ENCODE measurements at places on chromosomes 16 and 17.

- H3K4me1 ChIP-seq: peaks cover 23% of the 10 kb centered on the region
- H3K27me3 ChIP-seq: no peaks in the 10 kb centered on the region
- no peak for DNase-seq
- H3K36me3 ChIP-seq: peaks cover 43% of the 10 kb centered on the region
- H3K4me3 ChIP-seq: no peak overlapping the region
These were observed 18.7 kb downstream of the USP36 start for GRCh38 chr17:78821961-78822360.

DNA sequence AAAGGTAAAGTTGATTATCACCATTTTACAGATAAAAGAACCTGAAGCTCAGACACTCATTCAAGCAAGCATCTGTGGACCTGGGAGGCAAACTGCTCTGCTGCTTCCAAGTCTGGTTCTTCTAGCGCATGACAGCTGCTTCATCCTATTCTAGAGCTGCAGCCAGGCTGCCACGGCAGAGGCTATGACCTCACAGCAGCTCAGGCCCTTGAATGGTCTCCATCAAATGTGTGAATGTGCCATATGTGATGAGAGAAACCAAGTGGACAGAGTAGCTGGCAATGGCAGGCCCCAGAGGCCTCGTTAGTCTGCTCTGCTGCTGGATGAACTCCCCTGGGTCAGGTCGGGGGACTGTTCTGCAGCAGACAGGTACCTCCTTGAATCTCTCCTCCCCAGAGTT, 30.7 kb upstream of the FOXJ1 start:
- H3K4me1 ChIP-seq: no peaks in the 10 kb centered on the region
- no peak overlapping the region for H3K4me3 ChIP-seq
- H3K27me3 ChIP-seq: no peaks in the 10 kb centered on the region
- H3K27ac ChIP-seq: no peak overlapping the region
- no peak for DNase-seq

GRCh38 chr16:11015076-11015475, 70.7 kb downstream of the CLEC16A start:
- H3K4me3 ChIP-seq: no peak overlapping the region
- DNase-seq: no peak
- peaks cover 7% of the 10 kb centered on the region for H3K4me1 ChIP-seq
- H3K27ac ChIP-seq: no peak overlapping the region

DNA sequence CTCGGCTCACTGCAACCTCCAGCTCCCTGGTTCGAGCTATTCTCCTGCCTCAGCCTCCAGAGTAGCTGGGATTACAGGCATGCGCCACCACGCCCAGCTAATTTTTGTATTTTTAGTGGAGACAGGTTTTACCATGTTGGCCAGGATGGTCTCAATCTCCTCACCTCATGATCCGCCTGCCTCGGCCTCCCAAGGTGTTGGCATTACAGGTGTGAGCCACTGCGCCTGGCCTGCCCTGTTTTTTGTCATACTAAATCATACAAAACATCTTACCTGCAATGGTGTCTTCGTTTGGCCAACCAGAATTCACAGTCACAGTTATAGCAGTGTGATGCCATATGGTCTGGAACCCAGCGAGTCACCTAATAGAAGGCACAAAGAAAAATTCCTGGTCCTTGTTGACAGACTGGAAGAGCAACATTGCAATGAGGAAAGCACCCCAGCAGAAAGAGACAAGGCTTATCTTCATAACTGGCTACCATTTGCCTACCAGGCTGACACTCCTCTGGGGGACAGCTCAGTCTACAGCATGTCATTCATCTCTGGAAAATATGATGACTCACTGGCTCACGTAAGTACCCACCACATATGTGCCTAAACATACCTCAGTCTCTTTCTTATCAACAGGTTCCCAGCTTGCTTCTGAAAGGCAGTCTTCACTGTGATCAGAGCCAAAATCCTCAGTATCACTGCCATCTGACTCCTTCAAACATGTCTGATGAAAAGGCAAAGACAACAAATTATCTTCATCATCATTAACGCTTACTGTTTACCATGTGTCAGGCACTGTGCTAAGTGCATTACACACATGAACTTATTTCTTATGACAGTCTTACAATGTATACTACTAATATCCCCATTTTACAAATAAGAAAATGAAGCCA, 4.3 kb upstream of the HSF5 start:
- H3K36me3 ChIP-seq: peaks cover 40% of the 10 kb centered on the region
- H3K27me3 ChIP-seq: no peaks in the 10 kb centered on the region
- DNase-seq: no peak
- no peaks in the 10 kb centered on the region for H3K4me1 ChIP-seq
- H3K4me3 ChIP-seq: no peak overlapping the region

GRCh38 chr16:82456683-82457082, 170.1 kb upstream of the CDH13 start:
- peak; percentile 62 for DNase-seq
- no peak overlapping the region for H3K4me3 ChIP-seq
- no peak overlapping the region for H3K27ac ChIP-seq
- no peaks in the 10 kb centered on the region for H3K4me1 ChIP-seq

DNA sequence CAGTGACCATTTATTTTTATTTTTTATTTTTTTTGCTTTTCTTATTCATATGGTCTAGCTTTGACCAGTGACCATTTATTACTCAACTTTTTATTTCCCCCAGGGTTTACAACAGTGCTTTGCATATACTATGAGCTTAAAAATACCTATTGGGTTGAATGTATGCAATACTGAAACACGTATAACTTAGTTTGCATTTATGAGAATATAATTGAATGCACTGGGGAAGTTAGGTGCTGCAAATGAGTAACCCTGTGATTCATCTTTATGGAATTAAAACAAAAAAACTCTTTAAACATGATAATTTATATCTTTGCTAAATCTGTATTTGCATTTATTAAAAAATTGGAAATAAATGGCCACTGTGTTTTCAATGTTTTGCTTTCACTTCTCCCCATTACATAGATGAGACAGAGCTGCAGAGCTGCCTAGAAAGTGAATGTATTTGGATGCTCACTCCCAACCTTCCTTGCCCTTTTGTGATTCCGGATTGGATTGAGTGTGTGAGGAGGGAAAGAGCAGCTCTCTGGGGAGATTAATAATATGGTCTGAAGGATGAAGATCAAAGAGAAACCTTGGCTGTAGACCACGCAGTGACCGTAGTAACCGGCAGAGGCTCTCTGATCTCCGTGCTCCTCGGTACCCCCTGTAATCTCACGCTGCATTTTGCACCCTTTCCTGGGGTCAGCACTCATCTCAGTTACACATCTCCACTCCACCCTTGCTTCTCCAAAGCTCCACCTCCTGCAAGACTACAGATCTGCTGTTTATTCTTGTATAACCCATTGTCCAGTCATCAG, 14.3 kb downstream of the TMEM100 start:
- H3K27me3 ChIP-seq: no peaks in the 10 kb centered on the region
- no peaks in the 10 kb centered on the region for H3K36me3 ChIP-seq
- DNase-seq: no peak
- H3K4me3 ChIP-seq: no peak overlapping the region

- H3K4me3 ChIP-seq: no peak overlapping the region
- H3K27me3 ChIP-seq: no peaks in the 10 kb centered on the region
- H3K36me3 ChIP-seq: no peaks in the 10 kb centered on the region
- no peaks in the 10 kb centered on the region for H3K4me1 ChIP-seq
- no peak overlapping the region for H3K27ac ChIP-seq
These were observed 18.7 kb downstream of the VAT1L start for GRCh38 chr16:77807021-77807420.

DNA sequence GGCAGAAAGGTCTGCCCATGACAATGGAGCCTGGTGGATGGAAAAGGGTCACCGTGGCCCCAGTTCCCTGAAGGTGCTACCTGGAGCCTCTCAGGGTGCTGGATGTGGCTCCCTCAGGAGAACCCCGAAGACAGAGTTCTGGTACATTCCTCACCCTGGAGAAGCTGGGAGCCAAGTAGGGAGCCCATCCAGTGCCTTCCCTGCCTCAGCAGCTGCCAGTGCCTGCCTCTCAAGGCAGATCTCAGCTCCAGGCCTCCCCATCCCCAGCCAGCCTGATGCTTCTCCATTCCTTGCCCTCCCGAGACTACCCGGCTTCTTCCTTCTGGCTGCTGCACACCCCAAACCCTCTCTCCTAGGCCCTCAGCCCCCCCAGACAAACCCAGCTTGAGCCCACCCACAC, 20.5 kb downstream of the SCGB1C2 start:
- DNase-seq: no peak
- H3K4me3 ChIP-seq: no peak overlapping the region
- H3K36me3 ChIP-seq: no peaks in the 10 kb centered on the region
- H3K27ac ChIP-seq: no peak overlapping the region

GRCh38 chr17:7444682-7445618, at the start of gene CHRNB1:
TSS of gene CHRNB1 (plus strand) at chr17:7445061. CDS start at chr17:7445128, 67 bp downstream.
- H3K4me1 ChIP-seq: peaks cover 15% of the 10 kb centered on the region
- H3K36me3 ChIP-seq: no peaks in the 10 kb centered on the region
- H3K4me3 ChIP-seq: peak within 1 kb of the TSS; percentile 14
- H3K27ac ChIP-seq: no peak within 1 kb of the TSS
- peaks cover 22% of the 10 kb centered on the region for H3K27me3 ChIP-seq

DNA sequence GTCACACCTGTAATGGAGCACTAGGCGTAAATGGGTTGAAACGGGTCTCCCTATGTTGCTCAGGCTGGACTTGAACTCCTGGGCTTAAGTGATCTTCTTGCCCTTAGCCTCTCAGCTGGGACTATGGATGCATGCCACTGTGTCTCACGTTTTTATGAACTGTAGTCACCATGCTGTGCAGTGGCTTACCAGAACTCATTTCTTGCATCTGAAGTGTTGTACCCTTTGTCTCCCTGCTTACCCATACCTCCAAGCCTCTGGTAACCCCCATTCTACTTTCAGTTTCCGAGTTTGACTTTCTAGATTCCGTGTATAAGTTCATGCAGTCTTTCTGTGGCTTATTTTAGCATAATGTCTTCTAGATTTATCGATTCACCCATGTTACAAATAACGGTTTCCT, 7.7 kb downstream of the PYCARD start:
- peaks cover 53% of the 10 kb centered on the region for H3K36me3 ChIP-seq
- no peak for DNase-seq
- H3K4me3 ChIP-seq: no peak overlapping the region
- H3K27ac ChIP-seq: no peak overlapping the region
- no peaks in the 10 kb centered on the region for H3K27me3 ChIP-seq

DNA sequence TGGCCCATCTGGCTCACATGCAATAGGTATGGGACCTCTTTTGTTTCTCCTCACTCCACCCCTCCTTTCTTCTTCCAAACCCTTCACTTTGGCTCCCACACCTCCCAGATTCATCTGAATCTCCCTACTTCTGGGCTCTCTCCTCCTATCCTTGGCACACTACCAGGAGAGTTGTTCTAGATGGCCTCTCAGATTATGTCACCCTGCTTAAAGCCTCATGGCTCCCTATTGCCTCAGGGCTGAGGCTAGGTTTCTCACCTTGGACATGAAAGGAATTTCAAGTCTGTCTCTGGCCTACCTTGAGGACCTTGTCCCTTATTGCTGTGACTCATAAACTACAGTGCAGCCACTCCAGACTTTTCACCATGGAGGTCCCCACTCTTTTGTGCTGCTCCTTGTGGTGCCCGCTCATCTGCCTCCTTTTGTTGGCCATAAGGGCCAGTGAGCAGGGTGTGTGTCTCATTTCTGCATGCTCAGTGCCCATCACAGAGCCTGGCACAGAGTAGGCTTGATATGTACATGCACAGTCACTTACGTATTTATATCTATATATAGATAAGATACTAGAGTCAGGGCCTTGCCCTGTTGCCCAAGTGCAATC, 1.0 kb upstream of the MFAP4 start:
- no peak overlapping the region for H3K27ac ChIP-seq
- peaks cover 14% of the 10 kb centered on the region for H3K36me3 ChIP-seq
- peaks cover 16% of the 10 kb centered on the region for H3K27me3 ChIP-seq
- no peak for DNase-seq

- no peaks in the 10 kb centered on the region for H3K4me1 ChIP-seq
- H3K36me3 ChIP-seq: peaks cover 42% of the 10 kb centered on the region
- no peak for DNase-seq
- no peaks in the 10 kb centered on the region for H3K27me3 ChIP-seq
These were observed 37.6 kb upstream of the LGALS9 start for GRCh38 chr17:27593232-27593856.

DNA sequence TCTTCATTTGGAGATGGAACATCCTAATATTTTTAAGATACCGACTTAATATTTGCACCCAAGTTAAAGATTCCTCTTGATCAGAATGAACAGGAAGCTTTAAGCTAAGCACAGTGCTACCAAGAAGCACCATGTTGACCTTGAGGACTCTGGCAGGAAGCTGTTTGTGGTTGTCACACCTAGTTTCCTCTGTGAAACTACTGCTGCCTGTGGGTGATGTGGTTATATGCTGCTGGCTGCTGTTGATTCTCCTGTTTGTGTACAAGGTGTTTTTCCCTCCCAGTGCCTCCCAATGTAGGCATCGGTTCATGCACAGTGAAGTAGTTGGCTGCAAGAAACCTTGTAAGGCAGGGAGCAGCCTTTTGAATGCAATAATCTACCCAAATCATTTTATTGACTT, 23.4 kb downstream of the RBL2 start:
- no peak overlapping the region for H3K4me3 ChIP-seq
- no peak for DNase-seq
- H3K36me3 ChIP-seq: peaks cover 3% of the 10 kb centered on the region
- no peak overlapping the region for H3K27ac ChIP-seq
- H3K27me3 ChIP-seq: no peaks in the 10 kb centered on the region

DNA sequence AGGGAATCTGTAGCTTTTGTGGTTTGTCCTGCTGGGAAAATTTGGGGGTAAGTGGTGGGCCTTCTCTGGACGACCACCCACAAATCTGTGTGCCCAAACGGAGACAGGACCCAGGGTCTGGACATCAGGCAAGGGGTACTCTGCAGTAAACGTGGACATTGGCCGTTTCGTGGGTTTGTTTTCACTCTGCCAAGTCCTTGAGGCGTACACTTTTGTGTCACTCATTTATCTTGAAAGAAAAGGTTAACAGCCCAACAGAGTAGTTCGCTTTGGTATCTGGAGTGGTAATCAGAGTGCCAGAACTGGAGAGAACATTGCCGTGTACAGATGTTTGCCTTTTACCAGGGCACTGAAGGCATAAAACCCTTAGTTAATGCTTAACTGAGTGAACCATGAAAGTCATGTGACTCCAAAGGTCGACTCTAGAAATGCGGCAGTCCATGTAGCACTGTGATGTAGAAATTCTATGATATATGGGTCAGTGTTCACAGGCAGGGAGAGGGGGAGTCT, 15.4 kb downstream of the NAA60 start:
- peak overlapping the region; percentile 50 for H3K27ac ChIP-seq
- peaks cover 27% of the 10 kb centered on the region for H3K4me1 ChIP-seq
- H3K27me3 ChIP-seq: no peaks in the 10 kb centered on the region
- H3K4me3 ChIP-seq: peak overlapping the region; percentile 76
- no peaks in the 10 kb centered on the region for H3K36me3 ChIP-seq

GRCh38 chr17:41835800-41836549, at the start of gene NT5C3B:
TSS of gene NT5C3B (minus strand) at chr17:41836232. CDS start at chr17:41836193, 39 bp downstream.
- H3K36me3 ChIP-seq: peaks cover 11% of the 10 kb centered on the region
- peak within 1 kb of the TSS; percentile 80 for H3K4me3 ChIP-seq
- H3K4me1 ChIP-seq: peaks cover 5% of the 10 kb centered on the region
- H3K27me3 ChIP-seq: no peaks in the 10 kb centered on the region
- no peak within 1 kb of the TSS for H3K27ac ChIP-seq

- H3K4me1 ChIP-seq: peaks cover 6% of the 10 kb centered on the region
- H3K36me3 ChIP-seq: no peaks in the 10 kb centered on the region
- no peaks in the 10 kb centered on the region for H3K27me3 ChIP-seq
- H3K4me3 ChIP-seq: no peak overlapping the region
- H3K27ac ChIP-seq: no peak overlapping the region
These were observed 82.3 kb upstream of the CBX4 start for GRCh38 chr17:79921411-79922115.
